ENCODE measurements at places on chromosomes 16 and 17.

- no peak for DNase-seq
These were observed 36.7 kb downstream of the GRIN2C start for GRCh38 chr17:74822939-74823367.

- DNase-seq = no peak
These were observed 51.2 kb downstream of the PGS1 start for GRCh38 chr17:78429618-78429995.

DNA sequence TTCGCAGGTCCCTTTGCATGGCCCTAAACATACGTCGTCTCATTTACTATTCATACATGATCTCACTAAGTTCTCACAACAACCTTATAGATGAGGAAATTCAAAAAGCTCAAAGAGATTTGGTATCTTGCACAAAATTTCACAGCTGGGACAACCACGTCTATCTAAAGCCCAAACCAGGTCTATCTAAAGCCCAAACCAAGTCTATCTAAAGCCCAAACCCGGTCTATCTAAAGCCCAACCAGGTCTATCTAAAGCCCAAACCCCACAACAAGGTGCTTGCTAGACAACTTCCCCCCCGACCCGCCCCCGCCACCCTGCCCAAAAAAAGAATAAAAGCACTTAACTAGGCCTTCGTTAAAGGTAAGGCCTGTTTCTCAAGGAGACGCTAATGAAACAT, 174.9 kb downstream of the VPS53 start:
- DNase-seq = no peak

DNA sequence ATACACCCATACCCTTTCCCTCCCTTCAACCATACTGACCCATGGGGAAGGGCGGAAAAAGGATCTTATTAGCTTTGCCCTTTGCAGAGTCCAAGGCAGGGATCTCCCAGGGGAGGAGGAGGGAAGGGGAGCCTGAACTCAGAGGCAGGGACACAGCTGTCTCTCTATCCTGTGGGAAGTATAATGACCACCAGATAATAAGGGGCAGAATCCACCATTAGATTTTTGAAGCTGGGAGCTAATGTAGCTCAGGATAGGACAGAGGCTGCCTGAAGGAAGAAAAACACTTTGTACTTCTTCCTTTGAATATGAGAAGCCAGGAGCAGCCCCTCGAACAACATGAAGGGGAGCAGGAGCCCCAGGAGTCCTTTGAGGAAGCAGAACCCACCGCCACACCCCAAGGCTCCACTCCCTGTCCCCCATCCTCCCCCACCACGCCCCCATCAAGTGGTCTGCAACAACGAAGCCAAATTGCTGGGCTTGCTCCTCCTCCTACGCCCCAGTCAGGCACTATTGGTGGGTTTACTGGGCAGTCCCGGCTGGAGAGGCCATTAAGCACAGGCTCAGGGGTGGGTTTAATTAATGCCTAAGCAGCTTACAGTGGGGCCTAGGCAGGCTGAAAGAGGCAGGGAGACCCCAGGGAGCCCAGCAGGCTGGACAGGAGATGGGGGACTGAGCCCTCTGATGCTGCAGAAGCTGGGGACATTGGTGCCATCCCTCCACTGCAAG, 5.3 kb downstream of the MPP2 start:
- no peak for DNase-seq

DNA sequence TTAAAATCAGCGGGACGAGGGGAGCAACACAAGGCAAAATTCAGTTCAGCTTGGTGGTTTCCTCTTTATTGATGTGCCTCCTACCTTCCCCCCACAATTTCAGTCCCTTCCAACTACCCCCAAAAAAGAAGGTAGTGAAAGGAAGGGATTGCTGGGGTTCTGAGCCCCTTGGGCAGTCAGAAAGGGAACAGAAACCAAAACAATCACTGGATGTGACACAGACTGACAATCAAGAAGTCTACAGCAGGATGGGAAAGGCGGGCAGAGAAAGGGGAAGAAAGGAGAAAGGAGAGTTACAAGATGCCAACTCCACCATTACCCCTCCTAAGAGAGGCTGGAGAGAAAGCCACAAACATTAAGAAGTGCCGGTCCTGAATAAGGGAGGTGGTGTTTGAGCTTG, 1.1 kb upstream of the PHF23 start:
- DNase-seq = no peak

GRCh38 chr17:82039695-82040299, 2.3 kb upstream of the DCXR start:
- DNase-seq = no peak

GRCh38 chr17:57953705-57954396, 1.4 kb downstream of the CUEDC1 start:
- DNase-seq = no peak

GRCh38 chr16:51399908-51400670, 249.0 kb upstream of the SALL1 start:
- DNase-seq = no peak

GRCh38 chr16:66250686-66251431, 115.6 kb upstream of the CDH5 start:
- no peak for DNase-seq

- no peak for DNase-seq
These were observed 8.7 kb upstream of the PRKCB start for GRCh38 chr16:23827057-23827456.

DNA sequence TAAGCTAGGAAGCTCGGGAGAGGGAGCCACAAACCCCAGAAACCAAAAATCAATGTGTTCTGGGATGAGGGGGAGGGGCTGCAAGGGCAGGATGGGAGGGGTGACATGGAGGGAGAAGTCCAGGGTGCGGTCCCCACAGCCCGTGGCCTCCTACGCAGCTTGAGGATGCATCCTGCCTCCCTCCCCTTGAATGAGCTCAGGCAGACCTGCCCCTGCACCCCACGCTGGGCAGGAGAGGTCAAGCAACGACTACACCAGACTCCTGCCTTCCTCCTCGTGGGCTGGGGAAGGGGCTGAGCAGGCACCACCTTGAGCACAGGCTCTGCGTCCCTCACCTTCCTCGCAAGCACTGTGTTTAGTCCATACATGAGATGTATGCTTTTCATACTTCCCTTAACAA, 3.9 kb downstream of the ANKRD13B start:
- DNase-seq = no peak
